SHP77 treated with DMSO at 0.1 percent for 48 hours (cell line): ENCODE measurements at places on chromosomes 11 and 22.

GRCh38 chr11:43979571-43980219 is 37.3 kb downstream of the C11orf96 start:
- DNase-seq: no peak

DNA sequence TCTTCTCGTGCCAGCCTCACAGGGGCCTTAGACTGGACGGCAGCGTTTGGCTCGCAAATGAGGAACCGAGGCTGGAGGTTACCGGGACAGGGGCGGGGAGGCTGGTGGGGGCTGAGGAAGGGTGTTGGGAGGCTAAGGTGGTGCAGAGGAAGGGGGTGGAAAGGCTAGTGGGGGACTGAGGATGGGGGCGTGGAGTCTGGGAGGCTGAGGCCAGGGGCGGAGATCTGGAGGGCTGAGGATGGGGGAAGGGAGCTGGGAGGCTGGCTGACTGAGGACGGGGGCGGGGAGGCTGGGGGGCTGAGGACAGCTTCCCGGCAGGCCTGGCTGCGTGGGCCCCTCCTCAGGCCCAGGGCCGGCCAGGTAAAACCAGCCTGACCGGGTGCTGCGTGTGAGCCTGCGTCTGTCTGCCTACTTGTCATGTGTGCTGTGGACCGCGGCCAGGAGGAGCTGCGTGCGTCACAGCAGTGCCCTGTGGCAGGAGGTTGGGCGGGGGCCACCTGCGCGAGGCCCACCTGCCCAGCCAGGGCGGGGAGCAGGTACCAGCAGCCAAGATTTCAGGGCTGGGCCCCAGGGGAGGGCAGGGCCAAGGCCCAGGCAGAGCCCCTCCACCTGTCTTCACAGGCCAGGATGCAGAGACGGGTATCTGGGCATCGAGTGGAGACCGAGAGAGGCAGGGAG is 9.4 kb upstream of the PIM3 start:
- peak; percentile 72 for DNase-seq

- DNase-seq: no peak
Measured at GRCh38 chr22:43996170-43996980, 27.7 kb upstream of the PARVB start.

DNA sequence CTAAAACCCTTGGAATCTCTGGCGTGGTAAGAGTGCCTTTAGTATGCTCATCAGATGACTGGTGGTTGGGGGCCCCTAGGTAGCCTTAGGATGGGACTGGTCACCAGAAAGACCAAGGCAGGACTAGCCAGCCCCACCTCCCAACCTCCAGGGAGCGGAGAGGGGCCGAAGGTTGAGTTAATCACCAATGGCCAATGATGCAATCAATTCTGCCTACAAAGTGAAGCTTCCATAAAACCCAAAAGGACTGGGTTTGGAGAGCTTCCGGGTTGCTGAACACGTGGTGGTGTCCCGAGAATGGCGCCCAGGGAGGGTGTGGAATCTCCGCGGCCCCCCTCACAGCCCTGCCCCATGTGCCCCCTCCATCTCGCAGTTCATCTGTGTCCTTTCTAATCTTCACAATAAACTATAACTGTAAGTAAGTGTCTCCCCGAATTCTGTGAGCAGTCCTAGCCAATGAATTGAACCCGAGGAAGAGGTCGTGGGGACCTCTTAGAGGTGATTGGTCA is 66.4 kb upstream of the SLC22A12 start:
- no peak for DNase-seq

DNA sequence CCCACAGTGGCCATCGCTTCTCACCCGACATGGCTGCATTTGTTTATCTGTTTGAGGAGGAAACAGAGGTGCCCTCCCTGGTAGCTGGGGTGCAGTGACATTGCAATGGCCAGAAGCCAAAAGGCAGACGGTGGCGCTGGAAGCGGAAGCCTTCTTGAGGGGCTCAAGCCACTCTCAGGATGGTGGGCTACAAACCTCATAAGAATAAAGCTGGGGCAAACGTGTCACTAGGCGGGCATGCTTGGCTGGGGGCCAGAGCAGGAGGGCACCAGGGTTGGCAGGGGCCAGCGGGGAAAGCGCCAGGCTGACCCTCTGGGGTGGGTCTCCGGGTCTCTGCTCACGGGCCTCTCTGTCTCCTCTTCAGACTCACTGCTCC is 12.6 kb downstream of the TNNT3 start:
- no peak for DNase-seq
